CD4-positive, alpha-beta T cell (primary cell): ENCODE measurements at places on chromosomes 12 and 14. TPM values are rescaled to one million over a fixed set of nuclear protein-coding genes. Genes with fewer than 3 reads are reported as not detected.

DNA sequence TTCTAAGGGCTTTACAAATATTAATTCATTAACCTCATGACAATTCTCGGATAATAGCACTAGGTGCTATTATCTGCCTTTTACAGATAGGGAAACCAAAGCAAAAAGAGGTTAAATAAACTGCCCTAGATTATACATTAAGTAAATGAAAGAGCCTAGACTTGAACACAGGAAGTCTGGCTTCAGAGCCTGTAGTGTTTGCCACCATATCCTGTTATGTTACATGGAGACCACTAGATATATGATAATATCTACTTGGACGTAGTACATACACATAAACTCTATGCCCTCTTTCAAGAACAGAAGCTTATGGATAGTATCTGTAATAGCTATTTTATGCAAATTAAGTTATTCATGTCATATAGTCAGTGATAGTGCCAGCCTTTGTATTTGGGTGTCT lies 16.9 kb upstream of the MYF6 start:
- no peak for DNase-seq
- no peaks in the 10 kb centered on the region for H3K27me3 ChIP-seq
- no peaks in the 10 kb centered on the region for H3K36me3 ChIP-seq
- H3K4me3 ChIP-seq, result no peak overlapping the region

DNA sequence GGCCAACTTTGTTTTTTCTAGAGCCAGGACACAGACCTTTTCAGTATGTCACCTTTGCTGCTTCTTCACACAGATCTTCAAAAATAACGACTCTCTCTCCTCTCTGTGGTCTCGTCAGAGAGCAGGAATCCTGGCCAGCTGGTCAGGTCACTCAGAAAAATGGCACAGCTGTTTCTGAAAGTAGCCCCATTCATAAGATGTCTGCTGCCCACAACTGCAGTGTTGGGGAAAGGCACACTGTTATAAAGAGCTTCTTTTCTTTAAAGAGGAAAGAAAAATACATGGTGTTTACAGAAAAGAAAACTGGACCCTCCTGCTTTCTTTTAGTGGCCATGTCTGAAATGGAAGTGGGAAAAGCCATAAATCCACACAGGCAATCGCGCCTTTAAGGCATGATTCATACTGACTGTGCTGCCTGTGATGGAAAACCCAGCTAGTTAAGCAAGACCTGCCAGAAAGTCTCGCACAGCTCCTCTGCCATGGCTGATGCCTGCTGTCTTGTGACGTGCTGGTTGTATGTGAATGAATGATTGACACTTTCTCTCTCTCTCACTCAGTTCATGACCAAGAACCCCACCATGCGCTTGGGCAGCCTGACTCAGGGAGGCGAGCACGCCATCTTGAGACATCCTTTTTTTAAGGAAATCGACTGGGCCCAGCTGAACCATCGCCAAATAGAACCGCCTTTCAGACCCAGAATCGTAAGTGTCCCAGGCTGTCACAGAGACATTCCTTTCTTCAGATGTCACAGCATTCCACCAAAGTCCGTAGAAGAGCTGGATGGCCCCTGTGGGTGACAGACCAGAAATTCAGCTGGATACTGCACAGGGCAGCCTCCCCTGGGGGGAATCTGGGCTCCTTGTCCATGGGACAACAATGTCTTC lies 147.9 kb upstream of the HIF1A start:
- H3K4me3 ChIP-seq, result no peak overlapping the region
- peaks cover 97% of the 10 kb centered on the region for H3K36me3 ChIP-seq
- H3K4me1 ChIP-seq, result peaks cover 4% of the 10 kb centered on the region
- no peak for DNase-seq
- no peaks in the 10 kb centered on the region for H3K27me3 ChIP-seq
- H3K27ac ChIP-seq, result no peak overlapping the region

DNA sequence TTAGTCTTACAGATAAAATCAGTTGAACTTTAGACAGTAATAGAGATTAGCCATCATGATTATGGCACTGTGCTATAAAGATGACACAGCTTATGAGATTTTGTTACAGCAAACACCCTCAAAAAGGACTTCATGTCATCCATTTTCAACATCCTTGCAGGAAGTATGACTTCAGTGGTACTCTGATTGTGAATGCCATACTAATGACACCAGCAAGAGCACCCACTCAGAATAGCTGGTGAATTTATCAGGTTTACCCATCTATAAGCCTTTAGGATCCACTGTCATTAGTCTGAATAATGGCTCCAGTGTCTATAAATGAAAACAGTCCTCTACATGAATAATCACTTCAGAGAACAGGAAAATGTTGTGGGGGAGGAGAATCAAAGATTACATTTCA lies 615.2 kb downstream of the RPS29 start:
- no peaks in the 10 kb centered on the region for H3K36me3 ChIP-seq
- no peak overlapping the region for H3K4me3 ChIP-seq
- no peaks in the 10 kb centered on the region for H3K4me1 ChIP-seq
- no peak overlapping the region for H3K27ac ChIP-seq
- no peaks in the 10 kb centered on the region for H3K27me3 ChIP-seq
- no peak for DNase-seq

GRCh38 chr14:100406505-100407131 lies 83.5 kb downstream of the SLC25A47 start:
- no peak overlapping the region for H3K27ac ChIP-seq
- peaks cover 44% of the 10 kb centered on the region for H3K4me1 ChIP-seq
- no peaks in the 10 kb centered on the region for H3K27me3 ChIP-seq
- no peaks in the 10 kb centered on the region for H3K36me3 ChIP-seq
- peak; percentile 28 for DNase-seq
- no peak overlapping the region for H3K4me3 ChIP-seq

DNA sequence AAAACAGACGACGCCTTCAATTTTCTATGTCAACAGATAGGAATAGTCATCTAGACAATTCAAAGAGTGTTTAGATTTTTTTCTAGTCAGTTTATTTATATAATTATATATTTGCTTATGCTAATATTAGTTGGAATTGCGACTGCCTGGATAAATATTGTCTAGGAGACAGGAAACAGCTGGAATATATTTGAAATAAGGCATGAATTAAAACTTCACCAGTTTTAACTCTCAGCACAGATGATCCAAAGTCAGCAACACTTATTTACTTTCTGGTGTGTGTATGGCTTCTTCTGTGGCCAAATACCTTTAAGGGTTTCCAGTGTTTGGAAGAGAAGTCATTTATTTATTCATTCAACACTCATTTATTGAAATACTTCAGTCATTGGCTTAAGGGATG lies 1215.4 kb upstream of the USP15 start:
- H3K4me3 ChIP-seq, result no peak overlapping the region
- no peaks in the 10 kb centered on the region for H3K4me1 ChIP-seq
- no peak overlapping the region for H3K27ac ChIP-seq
- H3K27me3 ChIP-seq, result no peaks in the 10 kb centered on the region
- H3K36me3 ChIP-seq, result no peaks in the 10 kb centered on the region
- no peak for DNase-seq

GRCh38 chr14:95784137-95784536 lies 70.2 kb upstream of the TCL1A start:
- H3K27ac ChIP-seq, result no peak overlapping the region
- no peak for DNase-seq
- no peak overlapping the region for H3K4me3 ChIP-seq
- H3K27me3 ChIP-seq, result no peaks in the 10 kb centered on the region
- H3K4me1 ChIP-seq, result no peaks in the 10 kb centered on the region

KRT85 gene
- not detected for total RNA-seq

DEGS2 gene
- 0.11 TPM for total RNA-seq

FZD10 gene
- total RNA-seq, result not detected
